ENCODE measurements at places on chromosomes 5 and 9.
A peak's percentile ranks its signal among the peaks of the same experiment; 100 is the strongest.

DNA sequence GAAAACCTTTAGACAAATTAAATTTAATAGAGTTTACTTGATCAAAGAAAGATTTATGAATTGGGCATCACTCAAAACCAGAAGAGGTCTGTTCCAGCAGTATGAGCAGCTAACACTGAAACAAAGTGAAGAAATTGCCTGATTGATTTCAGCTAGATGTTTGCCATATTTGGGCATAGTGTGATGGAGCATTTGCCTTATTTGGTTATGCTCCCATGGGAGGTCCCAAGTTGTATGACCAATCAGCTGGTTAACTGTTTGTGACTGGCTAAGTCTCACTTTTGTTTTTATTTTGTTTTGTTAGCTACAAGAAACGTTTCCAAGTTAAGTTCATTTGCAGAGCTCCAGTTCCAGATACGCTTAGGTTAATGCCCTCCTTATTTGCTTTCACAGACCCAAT lies 53.3 kb upstream of the LMNB1 start:
- no peak for DNase-seq

GRCh38 chr5:3602785-3603502 lies 7.3 kb downstream of the IRX1 start:
- peak; percentile 70 for DNase-seq

- DNase-seq = no peak
These were observed 2.0 kb downstream of the HSPA9 start for GRCh38 chr5:138573223-138573622.

GRCh38 chr9:77843871-77844155 lies 187.8 kb downstream of the GNAQ start:
- DNase-seq = no peak

- DNase-seq = no peak
These were observed 50.7 kb downstream of the SSBP2 start for GRCh38 chr5:81700166-81700565.

GRCh38 chr9:122113574-122113973 lies 20.5 kb upstream of the TTLL11 start:
- DNase-seq = no peak

GRCh38 chr9:95517559-95518425 lies 1.0 kb upstream of the PTCH1 start:
- DNase-seq = no peak

GRCh38 chr9:81499021-81499454 lies 190.3 kb downstream of the TLE1 start:
- no peak for DNase-seq

DNA sequence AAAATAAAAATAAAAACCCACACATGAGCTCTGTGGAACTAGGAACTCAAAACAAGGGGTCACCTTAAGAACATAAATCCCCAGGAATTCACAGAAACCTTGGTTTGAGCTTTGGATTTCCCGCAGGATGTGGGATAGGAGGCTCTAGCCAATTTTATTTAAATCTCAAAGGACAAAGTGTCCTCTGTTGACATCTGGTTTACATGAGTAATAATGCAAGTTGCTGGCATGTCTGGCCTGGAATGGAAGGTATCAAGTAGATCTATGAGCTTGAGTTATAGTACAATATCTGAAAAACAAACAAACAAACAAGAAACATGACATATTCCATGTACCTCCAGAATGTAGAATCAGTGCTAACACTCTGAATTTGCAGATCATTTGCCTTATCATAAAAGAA lies 94.2 kb upstream of the SLIT3 start:
- no peak for DNase-seq

DNA sequence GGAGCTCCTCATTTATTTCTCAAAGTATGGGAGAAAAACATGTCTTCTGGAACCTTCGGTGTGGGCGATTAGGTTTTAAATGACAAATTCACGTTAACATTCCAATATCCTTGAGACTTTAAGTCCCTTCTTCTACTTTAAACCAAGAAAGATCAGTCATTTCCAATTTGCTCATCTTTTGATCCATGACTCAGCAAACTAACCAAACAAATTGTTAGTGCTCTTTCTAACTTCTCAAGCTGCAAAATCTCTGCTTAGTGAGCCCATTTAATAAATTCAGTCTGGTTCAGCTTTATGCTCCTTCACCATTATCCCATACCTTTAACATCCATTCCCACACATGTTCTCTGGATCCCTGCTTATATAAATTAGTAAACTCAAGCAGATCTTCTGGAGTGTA lies 5.5 kb upstream of the CCDC180 start:
- DNase-seq = no peak

DNA sequence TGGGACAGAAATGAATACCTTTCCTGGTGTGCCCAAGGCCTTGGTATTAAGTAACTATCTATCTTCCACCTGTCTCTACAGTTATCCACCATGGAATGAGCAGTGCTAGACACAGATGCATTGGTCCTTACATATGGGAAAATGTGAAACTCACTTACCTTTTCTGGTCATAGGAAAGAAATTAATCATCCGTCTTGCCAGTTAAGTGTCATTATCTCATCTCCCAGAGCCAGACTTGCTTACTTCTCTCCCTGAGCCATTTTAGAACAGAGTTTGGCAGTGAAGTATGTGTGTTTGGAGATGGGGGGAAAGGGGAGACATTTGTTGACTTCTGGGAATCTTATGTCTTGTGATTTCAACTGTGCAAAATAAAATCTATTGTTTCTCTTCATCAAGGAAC lies 1211.0 kb upstream of the CDH6 start:
- no peak for DNase-seq

DNA sequence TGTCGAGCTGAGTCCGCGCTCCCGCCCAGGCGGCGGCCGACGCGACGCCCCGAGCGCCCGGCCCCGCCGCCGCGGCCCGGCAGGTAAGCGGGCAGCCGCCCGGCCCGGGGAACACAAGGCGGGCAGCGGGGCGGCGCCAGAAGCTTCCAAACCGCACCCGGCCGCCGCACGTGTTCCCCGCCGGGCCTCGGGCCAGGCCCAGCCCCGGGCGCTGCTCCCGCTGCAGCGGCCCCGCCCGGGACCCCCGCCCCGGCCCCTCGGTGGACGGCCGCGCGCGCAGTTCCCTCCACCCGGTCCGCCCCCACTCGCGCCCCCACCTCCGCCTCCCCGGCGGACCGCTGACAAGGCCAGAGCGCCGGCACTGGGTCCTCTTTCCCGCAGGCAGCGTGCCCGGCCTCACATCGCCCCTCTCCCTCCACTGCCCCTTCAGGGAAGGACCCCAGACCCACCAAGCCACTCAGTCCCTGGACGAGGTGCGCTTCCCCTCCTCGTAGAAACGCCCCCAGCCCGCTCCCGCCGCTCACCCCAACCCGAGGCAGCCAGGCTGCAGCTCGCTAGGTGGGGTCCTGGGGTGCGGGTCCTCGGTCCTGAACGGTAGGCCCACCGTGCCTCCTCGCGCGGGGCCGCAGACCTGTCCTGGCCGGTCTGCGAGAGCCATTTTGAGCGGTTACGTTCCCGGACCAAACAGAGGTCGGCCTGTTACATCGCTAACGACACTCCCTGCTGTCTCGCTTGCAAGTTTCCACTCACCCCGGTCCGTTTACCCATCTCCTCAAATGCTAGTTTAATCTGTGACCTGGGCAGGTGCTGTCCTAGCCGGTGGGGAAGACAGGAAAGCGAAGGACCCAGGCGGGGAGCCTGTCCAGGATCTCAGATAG lies 475 bp downstream of the WDR5 start:
- peak; percentile 57 for DNase-seq

DNA sequence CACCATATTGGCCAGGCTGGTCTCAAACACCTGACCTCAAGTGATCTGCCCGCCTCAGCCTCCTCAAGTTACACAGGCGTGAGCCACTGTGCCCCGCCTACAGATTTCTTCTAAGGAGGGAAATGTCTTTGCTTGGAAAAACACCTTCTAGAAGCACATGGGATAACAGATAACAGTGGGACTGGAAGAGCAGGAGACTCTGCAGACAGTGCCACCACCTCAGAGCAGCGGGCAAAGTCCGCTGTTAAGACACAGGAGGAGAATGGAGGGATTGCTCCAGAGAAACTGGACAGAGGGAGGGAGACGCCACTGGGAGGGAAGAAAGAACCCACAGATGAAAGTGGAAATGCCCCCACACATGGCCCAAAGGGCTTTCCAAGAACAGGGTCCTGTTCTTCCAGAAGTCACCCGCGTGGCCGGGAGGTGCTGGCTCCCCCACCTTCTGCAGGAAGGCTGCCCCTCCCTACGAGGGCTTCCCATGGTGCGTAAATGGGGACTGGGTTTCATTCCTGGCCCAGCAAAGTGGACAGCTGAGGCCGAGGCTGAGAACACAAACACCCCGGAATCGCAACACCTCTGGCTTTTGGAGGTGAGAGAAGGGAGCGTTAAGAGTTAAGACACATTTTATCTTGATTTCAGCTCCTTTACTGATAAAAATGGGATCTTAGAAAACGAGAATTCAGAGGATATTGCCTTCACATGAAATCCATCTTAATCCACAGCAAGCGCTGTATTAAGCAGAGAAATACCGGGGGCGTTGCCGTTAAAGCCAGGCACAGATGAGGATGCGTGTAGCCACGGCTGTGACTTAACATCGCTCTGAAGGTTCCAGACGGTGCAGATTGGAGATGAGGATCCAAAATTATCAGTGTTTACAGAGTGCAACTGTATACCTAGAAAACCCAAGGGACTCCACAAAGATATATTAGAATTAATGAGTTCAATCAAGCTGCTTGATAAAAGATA lies 11.2 kb downstream of the ADAMTS2 start:
- no peak for DNase-seq

- DNase-seq = no peak
These were observed 18.5 kb downstream of the COL15A1 start for GRCh38 chr9:98962181-98962560.

- DNase-seq = no peak
These were observed 29.9 kb downstream of the FYB1 start for GRCh38 chr5:39189292-39189955.

- DNase-seq = no peak
These were observed 13.7 kb upstream of the ADAMTS16 start for GRCh38 chr5:5126444-5126843.

GRCh38 chr9:89048616-89049015 lies 57.3 kb downstream of the S1PR3 start:
- DNase-seq = no peak

- DNase-seq = no peak
These were observed 201.9 kb downstream of the NR3C1 start for GRCh38 chr5:143201589-143201988.

DNA sequence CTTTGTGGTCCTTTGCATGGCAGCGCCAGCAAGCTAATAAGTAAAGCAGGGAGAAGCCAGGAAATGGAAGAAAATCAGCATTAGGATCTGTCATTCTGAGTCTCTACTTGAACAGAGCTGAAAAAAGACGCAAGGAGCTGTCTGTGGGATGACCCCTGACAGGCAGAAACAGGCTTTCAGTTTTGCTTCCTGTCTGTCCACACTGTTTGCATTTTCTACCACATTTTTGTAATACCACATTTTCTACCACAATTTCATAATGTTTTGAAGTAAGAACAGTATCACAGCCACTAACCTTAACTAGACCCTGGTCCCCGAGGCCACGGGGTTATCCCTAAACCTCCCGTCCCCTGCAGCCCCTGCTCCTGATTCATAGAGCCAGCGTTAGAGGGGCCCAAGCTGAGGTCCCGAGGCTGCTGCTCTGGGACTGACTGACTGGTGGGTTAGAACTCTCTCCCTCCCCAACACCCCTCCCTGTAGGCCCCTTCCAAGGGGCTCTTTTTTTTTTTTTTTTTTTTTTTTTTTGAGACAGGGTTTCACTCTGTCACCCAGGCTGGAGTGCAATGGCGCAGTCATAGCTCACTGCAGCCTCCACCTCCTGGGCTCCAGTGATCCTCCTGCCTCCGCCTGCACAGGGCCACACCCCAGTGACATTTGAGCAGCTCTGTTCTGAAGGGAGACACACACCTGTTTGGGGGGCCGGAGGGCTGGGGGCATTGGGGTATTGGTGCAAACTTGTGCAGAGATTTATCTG lies 4.0 kb upstream of the CLIC3 start:
- no peak for DNase-seq

- no peak for DNase-seq
These were observed 41.1 kb downstream of the STC2 start for GRCh38 chr5:173287086-173287485.

GRCh38 chr9:99878651-99879050 lies 27.8 kb upstream of the STX17 start:
- DNase-seq = no peak

DNA sequence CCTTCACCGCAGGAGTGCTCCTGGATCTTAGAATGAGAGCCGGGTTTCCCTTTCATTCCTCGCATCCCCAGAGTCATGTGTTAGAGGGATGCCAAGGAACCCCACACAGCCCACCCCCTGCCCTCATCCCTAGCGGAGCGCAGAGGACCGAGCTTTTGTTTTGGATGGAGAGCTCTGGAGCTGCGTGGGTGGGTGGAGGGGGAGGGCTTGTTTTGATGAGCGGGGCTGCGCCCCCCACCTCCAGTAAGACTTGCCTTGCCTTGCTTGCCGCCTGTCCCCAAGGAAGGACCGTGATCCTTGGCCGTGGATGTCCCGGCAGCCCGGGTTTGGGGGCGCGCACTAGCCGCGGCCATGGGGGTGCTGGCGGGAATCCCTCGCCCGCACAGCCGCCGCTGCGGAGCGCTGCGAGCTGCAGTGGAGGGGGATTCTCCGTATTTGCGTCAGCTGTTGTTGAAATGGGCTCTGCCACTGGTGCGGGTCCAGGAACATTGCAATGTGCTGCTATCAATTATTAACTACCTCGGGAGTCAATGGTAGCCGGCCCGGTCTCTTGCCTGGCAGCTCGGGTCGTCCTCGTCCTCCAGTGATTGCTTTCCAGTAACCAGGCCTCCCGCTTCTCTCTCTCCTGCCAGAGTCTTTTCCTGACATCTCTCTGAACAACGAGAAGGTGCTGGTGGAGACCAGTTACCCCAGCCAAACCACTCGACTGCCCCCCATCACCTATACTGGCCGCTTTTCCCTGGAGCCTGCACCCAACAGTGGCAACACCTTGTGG lies 1.0 kb downstream of the EGR1 start:
- peak; percentile 65 for DNase-seq

DNA sequence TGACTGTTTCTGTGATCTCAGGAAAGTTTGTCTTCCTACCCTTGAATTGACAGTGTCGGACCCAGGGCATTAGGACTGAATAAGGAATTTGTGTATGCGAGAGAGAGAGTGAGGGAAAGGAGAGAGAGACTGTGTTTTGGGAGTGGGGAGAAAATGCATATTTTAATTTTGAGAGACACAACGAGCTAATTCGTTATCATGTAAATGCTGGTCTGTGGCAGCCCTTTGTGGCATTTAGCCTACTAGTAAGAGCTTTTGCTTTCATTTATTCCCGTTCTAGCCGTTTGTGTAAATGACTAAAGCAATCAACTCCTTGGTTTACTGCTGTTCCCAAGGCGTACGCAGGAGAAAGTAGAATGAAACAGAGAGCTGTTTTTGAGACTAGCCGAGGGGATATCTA lies 79.8 kb upstream of the MAMDC2 start:
- DNase-seq = no peak

- DNase-seq = no peak
These were observed 11.2 kb upstream of the PARP8 start for GRCh38 chr5:50655067-50655809.

DNA sequence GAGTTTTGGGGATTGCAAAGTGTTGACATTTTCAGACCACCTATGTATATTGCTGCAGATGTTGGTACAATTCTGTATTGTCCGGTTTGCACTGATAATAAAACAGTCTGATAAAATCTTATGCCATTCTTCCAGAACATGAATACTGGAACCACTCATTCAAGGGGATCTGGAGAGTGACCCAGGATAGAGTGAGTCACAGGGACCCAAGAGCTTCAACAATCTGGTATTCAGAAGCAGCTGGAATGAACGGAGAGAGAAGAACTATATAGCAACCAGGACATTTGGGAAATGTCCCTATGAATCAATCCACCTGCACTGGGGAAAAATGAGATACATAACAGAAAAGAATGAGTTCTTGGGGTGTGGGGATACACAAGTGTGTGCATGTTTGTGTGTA lies 73.3 kb downstream of the SH3TC2 start:
- no peak for DNase-seq

GRCh38 chr5:142357469-142358090 lies 32.8 kb upstream of the SPRY4 start:
- no peak for DNase-seq

All from retina (tissue), 1 donor.